ENCODE measurements at places on chromosomes 1 and 21.

DNA sequence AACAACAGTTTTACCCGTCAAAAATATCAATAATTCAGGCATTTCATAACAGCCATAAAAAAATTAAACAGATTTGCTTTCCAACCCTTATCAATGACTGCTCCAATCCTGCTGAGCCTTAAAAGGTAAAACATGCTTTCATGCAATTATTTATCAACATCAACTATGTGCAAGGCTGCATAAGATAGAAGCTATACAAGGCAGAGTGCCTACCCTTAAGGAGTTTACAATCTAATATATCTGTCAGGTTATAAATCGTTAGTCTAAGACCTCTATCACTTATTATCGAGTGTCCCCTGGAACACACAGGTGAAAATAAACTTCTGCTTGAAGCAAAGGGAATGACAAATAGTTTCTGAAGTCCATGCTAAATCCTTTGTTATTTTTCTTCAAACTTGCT lies 1.8 kb downstream of the ERRFI1 start:
- DNase-seq, result no peak

- DNase-seq, result no peak
Observed at GRCh38 chr1:1021920-1022259, 2.0 kb downstream of the AGRN start.

GRCh38 chr1:92940541-92940940 lies 20.7 kb downstream of the DIPK1A start:
- no peak for DNase-seq

DNA sequence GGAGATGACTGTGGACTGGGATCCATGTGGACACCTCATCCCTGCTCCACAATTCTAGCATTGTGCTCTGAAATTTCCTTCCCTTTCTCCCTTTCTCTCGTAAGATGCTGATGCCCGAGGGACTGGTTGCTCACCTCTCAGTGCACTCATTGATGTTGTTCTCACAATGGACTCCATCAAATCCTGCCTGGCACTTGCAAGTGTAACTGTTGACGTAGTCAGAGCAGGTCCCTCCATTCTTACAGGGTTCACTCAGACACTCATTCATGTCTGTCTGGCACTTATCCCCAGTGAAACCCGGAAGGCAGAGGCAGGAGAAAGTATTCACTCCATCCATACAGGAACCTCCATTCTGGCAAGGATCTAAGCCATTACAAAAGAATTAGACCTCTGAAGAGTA lies 45.1 kb upstream of the ADAM30 start:
- DNase-seq, result no peak

GRCh38 chr1:209154912-209155311 lies 428.6 kb upstream of the CAMK1G start:
- DNase-seq, result no peak
